ENCODE measurements at places on chromosomes 5 and 9.

DNA sequence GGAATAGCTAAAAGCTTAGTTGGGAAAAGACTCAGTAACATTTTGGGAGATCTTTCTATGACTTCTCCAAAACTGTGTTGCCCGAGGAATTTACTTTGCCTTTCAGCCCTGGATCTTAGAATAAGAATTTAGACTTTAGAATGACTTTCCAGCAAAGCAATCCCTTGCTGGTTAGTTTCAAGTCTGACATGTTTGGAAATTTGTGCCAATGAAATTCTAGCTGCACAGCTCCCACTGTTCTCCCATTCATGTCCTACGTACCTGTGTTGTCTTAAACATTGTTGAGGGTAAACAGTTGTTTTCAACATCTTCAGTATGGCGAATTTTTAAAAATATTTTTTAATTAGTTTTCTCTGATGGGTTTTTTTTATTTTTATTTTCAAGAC, 111.4 kb downstream of the CCDC192 start:
- DNase-seq = no peak

DNA sequence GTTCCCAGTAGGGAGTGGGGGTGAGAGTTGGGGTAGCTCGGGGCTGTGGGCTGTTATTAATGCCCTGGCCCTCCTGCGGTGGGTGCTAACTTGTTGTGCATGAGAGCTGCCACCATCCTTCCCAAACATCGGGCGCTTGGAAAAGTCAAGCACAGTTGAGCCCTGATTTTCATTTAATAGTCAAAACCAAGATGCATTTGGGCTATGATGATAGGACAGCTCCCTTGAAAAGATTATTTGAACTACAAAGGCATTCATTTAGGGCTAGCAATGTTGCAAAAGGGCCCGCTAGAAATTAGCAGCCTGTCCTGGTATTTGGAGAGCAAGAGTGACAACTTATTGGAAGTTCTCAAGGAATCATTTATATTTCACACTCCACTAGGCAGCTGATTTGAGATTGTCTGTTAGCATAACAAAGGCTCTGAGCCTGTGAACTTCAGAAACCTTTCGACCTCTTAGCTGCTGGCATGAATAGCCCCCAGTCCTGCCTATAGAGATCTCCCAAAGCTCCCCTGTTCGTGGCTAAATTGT, 128.2 kb upstream of the TMEM161B start:
- DNase-seq = no peak

DNA sequence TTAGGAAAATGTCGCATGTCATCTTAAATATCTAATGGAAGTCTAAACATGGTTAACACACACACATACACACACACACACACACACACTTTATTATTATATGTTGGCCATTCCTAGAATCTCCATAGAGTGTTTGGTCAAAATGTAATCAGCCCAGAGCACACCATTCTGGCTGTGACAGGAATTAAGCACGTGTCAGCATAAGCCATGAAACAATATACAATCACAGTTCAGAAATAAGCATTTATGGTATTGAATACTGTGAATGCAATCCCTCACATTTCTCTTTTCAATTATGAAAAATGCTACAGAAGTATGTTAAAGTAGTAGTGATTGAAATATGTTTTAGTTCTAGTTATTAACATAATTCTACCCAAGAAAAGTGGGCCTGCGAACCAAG, 611.6 kb downstream of the PRELID2 start:
- no peak for DNase-seq

GRCh38 chr5:177376107-177376506, 8.1 kb upstream of the SLC34A1 start:
- no peak for DNase-seq

- no peak for DNase-seq
Measured at GRCh38 chr9:18863791-18864190, 169.2 kb downstream of the SAXO1 start.

DNA sequence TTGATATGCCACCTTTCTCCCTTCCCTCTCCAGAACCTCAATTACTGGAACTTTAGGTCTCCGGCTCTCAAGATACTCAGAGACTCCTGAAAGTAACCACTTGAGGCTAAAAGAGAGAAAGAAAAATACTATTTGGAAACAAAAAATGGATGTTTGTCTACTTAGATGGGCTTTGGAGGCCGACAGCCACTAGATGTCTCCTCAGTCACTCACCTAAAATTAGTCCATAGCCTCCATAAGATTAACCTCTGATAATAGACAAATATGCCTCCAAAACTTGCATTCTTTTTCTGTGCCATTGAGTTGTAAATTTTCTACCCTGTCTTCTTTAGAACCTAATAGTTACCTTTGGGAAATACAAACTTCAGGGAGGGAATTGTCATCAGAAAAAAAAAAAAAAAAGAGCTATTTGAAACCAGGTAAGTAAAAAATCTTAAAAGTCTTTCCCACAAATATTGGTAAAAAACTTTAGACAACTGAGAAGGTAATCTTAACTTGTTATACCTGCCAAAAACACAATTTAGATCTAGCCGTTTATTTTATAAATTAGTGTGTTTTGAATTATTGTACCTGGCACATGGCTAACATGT, 11.2 kb upstream of the PCDH1 start:
- no peak for DNase-seq

DNA sequence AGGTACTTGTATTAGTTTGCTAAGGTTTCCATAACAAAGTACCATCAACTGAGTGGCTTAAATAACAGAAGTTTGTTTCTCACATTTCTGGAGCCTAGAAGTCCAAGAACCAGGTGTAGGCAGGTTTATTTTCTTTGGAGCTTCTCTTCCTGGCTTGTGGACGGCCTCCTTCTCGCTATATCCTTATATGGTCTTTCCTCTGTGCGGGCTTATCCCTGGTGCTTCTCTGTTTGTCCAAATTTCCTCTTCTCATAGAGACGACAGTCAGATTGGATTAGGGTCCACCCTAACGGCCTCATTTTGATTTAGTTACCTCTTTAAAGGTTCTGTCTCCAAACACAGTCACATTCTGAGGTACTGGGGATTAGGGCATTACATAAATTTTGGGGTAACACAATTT, 88.3 kb downstream of the RMI1 start:
- DNase-seq = no peak

DNA sequence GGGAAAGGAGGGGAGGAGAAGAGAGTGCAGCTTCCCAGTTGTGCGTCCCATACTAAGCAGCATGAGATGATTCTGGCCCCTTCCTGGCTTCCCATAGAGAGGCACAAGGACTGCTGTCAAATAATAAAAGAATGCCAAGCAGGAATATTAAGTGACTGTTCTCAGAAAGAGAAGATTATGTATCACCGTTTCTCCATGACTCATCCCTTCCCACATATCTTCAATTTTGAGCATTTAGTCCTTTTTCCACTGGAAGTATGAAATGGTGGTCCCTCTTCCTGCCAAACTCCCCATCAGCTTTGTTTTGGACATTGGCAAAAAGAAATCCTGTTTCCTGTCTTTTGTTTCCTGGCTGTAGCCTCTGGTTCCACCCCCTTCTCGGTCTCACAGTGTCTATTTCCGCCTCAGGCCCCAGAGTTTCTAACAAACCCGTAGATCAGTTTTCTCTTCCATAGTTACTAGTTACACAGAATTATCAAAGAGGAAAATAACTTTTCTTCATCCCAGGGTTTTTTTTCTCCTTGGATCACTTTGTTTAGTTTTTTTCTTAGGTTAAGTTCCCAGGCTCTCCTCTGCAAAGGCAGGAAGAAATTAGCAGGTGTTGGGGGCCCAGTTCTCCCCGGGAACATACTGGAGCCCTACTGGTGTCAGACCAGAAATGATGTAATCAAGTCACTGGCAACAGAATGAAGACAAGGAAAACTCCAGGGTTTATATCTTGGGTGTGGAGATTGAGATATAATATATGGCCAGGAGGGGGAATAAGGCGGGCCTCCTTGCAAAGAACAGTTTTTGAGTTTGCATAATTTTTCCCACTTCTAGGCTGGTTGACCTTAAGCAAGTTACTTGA, 26.4 kb upstream of the ARHGAP26 start:
- no peak for DNase-seq

DNA sequence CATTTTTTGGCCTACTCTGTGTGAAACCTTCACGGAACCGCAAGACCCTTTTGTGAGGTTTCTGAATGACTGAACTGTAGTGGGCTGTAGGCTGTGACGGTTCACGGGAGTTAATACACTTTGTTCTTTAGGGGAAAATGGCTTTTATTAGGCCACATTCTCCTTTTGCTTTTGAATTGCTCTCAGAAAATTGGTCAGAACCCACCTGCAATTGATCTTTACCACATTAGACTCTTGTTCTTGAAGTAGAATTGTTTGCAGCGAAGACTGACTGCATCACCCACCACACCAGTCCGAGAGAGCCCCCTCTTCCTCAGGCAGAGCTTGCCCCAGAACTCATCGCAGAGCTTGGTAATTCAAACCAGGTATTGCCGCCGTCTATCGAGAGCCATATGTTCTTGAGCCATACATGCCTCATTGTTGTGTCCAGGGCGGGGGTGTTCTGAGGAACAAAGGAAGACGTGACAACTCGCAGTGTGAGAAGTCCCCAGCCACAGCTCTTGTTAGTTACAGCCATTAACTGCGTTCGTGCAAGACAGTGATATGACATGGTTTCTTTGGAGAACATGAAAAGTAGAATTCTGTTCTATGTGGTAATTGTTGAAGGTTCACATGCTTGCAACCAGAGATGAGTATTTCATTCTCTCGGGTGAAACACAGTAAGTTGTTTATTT, 166.4 kb upstream of the OTULINL start:
- no peak for DNase-seq

DNA sequence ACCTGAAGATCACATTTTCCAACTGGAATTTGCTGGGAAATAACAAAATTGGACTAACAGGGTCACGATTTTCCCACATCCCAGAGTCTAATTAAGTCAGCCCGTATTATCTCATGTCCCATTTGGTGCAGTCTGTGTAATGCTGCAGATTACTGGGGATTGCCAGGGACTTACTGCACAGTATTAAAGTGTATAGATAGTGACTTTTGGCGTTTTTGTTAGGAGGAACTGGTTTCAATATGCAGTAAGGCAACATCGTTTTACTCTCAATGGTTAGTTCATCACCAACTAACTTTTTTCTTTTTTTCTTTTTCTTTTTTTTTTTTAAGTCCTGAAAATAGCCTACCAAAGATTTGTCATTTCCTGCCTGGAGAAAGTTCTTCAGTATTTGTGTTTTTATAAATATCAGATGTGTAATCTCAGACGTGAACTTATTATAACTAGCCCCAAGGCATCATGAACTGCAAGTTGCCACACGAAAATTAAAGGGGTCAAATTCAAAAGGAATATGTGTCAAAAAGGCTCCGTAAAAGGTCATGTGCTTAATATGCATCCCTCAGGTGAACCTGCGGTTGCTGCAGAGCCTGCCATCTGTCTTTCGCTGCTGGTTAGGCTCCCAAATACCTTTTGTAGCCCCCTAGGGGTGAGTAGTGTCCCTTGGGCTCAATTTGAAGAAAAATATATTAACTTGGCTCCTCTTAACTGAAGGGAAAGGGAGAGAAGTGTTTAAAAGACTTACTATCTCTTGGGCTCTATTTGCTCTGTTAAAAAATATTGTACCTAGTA, 176.7 kb upstream of the ADAMTSL1 start:
- no peak for DNase-seq

DNA sequence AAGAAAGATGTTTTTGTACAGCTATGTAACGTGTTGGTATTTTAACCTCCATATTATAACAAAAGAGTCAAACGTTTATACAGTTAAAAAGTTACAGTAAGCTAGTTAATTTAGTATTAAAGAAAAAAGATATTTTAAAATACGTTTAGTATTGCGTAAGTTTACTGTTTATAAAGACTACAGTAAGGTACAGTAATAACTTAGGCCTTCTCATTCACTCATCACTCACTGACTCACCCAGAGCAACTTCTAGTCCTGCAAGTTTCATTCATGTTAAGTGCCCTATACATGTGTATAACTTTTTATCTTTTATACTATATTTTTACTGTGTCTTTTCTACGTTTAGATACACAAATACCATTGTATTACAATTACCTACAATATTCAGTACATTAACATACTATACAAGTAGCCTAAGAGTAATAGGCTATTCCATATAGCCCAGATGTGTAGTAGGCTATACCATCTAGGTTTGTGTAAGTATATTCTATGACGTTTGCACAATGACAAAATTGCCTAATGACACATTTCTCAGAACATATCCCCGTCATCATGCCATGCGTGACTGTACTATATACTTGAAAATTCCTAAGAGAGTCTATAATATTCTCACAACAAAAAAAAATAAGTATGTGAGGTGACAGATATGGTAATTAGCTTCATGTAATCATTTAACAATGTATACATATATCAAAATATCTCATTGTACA, 33.8 kb downstream of the ERP44 start:
- no peak for DNase-seq

DNA sequence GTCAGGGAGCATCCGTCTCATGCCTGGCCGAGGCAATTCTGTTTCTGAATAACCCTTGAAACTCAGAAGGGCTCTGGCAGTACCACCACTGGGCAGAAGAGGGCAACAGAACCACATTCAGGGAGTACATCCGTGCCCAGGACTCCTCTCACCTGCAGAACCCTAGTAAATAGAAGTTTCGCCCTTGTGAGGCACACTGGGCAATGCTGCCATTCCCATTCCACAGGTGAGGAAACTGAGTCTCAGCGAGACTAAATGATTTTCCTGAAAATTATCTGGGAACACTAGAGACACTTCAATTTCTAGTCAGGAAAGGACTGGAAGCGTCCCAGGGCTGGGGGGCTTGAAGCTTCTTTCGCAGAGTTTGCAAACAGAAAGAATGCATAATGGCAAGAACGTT, 74.7 kb downstream of the FGF1 start:
- peak; percentile 29 for DNase-seq

DNA sequence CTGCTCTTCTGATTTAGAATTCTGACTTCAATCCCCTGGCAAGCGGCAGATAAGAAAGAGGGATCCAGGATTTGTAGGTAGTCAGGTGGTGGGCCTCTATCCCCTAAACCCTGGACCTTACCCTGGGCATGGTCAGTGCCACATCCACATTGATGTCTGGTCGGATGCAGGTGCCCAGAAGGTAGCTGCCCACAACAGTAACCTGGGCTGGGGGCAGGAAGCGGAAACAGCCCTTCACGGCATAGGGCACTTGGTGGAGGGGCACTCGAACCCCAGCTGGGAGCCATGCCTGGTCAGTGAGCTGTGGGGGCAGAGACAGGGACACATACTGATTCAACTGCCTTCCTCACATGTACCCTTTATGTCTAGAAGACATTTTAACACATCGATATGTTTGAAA, 3.8 kb downstream of the NOL6 start:
- DNase-seq = no peak

- DNase-seq = no peak
Measured at GRCh38 chr5:172364773-172365172, 81.2 kb upstream of the UBTD2 start.

- no peak for DNase-seq
Measured at GRCh38 chr5:172637110-172637580, 3.9 kb upstream of the NEURL1B start.
